ENCODE measurements at places on chromosomes 12 and 14. TPM values are rescaled to one million over a fixed set of nuclear protein-coding genes. Genes with fewer than 3 reads are reported as not detected.

Gene TMEM233
- 0.35 TPM for total RNA-seq

Gene LHX5
- not detected for total RNA-seq

DNA sequence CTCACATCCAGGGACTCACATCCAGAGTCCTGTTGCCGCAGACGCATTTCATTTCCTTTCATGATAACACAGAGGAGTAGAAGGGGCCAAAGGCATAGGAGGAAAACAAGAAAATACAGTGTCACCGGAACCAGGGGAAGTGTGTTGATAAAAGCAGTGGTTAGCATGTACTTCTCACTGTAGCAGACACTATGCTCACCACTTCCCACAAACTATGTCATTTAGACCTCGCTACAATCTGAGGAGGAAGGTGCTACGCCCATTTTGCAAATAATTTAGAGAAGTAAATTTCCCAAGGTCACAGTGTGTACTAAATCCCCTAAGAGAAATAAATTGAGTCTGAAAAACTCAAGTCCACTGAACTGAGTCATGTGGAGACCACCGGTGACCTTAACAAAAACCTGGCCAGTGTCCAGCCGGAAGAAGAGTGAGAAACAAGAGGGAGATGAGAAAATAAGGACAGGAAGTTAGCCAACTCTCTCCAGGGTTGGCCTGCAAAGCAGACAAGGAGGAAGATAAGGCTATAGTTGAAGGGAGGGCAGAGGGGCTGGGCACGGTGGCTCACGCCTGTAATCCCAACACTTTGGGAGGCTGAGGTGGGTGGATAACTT, 25.8 kb upstream of the TMCC3 start:
- no peak overlapping the region for H3K4me3 ChIP-seq
- no peak overlapping the region for H3K27ac ChIP-seq
- no peaks in the 10 kb centered on the region for H3K36me3 ChIP-seq
- peak; percentile 50 for DNase-seq
- H3K27me3 ChIP-seq: no peaks in the 10 kb centered on the region
- peaks cover 8% of the 10 kb centered on the region for H3K4me1 ChIP-seq

DNA sequence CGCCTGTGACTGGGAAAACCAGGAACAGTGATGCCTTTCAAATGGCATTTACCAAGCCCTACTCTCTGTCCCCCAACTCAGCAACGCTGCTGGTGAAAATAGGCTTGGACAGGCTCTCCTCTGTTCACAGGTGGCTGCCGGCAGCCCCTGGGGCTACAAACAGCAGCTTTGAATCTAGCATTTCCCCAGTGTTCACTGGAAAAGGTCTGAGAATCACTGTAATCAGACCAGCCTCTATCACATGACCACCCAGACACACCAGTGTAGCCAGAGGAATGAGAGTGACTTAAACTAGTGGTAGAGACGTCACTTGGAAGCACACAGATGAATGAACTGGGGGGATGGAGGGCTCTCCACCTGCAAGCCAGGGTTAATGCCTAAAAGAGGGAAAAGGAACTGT, 151.8 kb downstream of the FOXN3 start:
- no peaks in the 10 kb centered on the region for H3K36me3 ChIP-seq
- no peak for DNase-seq
- no peak overlapping the region for H3K27ac ChIP-seq
- H3K4me3 ChIP-seq: no peak overlapping the region

GRCh38 chr14:100466111-100466856, 120.9 kb downstream of the BEGAIN start:
- H3K4me3 ChIP-seq: no peak overlapping the region
- H3K27ac ChIP-seq: no peak overlapping the region
- no peaks in the 10 kb centered on the region for H3K36me3 ChIP-seq
- no peaks in the 10 kb centered on the region for H3K27me3 ChIP-seq
- no peaks in the 10 kb centered on the region for H3K4me1 ChIP-seq
- no peak for DNase-seq

DNA sequence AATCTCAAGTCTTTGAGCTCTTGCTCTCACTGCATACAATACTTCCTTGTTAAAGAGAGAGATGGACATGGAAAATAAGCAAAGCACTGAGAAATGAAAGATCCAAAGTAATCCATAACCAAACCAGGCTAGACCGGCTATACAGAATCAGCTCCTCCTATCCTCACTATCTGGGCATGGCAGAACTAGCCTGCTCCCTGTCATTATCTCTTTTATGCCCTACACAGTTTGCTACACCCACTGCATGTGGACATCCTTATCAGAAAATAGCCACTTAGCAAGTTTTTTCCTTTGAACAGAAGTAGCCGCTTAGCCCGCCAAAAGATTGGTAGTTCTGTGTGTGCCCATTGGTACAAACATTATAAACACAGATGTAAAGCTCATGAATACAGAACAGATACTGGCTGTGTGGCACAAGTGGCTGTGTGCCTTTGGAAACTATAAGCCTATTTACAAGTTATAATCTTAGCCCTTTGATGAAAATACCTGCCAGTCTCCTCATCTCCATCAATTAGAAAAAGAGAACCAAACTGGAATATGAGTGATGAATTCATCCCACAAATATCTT, 34.7 kb downstream of the SPTB start:
- no peaks in the 10 kb centered on the region for H3K4me1 ChIP-seq
- no peak for DNase-seq
- no peak overlapping the region for H3K27ac ChIP-seq
- no peaks in the 10 kb centered on the region for H3K36me3 ChIP-seq
- no peak overlapping the region for H3K4me3 ChIP-seq

GRCh38 chr12:67647799-67648520, 585 bp upstream of the DYRK2 start:
- no peaks in the 10 kb centered on the region for H3K27me3 ChIP-seq
- peaks cover 10% of the 10 kb centered on the region for H3K4me1 ChIP-seq
- H3K36me3 ChIP-seq: no peaks in the 10 kb centered on the region
- no peak overlapping the region for H3K27ac ChIP-seq

- H3K4me3 ChIP-seq: no peak overlapping the region
- no peak for DNase-seq
- H3K4me1 ChIP-seq: no peaks in the 10 kb centered on the region
- no peak overlapping the region for H3K27ac ChIP-seq
Measured at GRCh38 chr14:85224241-85224640, 305.7 kb upstream of the FLRT2 start.

- no peaks in the 10 kb centered on the region for H3K27me3 ChIP-seq
- H3K36me3 ChIP-seq: no peaks in the 10 kb centered on the region
- no peak overlapping the region for H3K4me3 ChIP-seq
- no peak for DNase-seq
- peaks cover 24% of the 10 kb centered on the region for H3K4me1 ChIP-seq
- H3K27ac ChIP-seq: no peak overlapping the region
Measured at GRCh38 chr12:49824895-49825294, 3.3 kb downstream of the NCKAP5L start.

All from ovary (tissue), 10 donors.